PC-9 (cell line): ENCODE measurements at places on chromosomes 4 and X. TPM values are rescaled to one million over a fixed set of nuclear protein-coding genes. Genes with fewer than 3 reads are reported as not detected.

Gene GPRASP1
- 1.1 and 1.3 TPM in 2 replicates for total RNA-seq

DNA sequence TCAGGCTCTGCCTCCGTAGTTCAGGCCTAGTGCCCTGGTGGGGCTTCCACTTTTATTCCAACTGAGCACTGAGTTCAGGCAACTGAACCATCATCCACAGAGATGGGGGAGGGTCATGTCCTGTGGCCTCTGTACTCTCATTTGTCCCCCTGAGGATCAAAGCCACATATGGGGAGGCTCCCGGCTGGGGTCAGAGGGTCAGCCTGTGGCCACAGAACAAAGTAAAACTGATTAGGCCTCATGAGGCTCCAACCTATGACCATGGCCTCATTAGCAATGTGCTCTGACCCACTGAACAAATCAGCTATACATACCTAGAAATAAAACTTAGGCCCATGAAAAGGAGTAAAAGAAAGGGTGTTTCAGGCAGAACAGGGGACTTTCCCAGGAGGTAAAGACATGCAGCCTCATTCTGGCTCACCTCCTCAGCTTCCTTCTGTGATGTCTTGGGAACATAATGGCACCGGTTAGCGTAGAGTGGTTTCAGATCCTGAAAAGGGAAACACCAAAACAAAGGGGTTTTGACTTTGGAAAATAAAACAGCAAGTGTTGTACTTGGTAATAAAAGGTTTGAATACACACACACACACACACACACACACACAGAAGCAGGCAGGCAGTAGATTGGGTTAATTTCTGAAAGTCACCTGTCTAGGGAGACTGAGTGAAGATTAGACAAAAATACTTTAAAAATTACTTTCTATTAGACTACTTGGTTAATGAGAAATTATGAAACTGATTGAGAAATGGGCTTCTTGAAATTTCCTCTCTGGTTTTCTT, 24.3 kb downstream of the TMEM255A start:
- H3K27me3 ChIP-seq: no peaks in the 10 kb centered on the region
- DNase-seq: no peak
- no peak overlapping the region for H3K27ac ChIP-seq
- H3K4me3 ChIP-seq: no peak overlapping the region

DNA sequence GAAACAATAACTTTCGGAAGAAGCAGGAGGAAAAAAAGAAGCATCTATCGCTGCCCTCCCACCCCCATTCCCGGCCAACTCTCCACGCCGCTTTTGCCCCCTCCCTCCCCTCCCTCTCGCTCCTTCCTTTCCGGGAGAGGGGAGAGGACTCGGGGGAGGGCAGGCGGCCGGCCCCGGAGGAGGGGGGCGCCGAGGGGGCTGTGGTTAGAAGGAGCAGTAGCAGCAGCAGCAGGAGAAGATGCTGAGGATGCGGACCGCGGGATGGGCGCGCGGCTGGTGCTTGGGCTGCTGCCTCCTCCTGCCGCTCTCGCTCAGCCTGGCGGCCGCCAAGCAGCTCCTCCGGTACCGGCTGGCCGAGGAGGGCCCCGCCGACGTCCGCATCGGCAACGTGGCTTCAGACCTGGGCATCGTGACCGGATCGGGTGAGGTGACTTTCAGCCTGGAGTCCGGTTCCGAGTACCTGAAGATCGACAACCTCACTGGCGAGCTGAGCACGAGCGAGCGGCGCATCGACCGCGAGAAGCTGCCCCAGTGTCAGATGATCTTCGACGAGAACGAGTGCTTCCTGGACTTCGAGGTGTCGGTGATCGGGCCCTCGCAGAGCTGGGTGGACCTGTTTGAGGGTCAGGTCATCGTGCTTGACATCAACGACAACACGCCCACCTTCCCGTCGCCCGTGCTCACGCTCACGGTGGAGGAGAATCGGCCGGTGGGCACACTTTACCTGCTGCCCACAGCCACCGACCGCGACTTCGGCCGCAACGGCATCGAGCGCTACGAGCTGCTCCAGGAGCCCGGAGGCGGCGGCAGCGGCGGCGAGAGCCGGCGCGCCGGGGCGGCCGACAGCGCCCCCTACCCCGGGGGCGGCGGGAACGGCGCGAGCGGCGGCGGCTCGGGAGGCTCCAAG, 1.3 kb downstream of the PCDH7 start:
- H3K27ac ChIP-seq: peak overlapping the region; percentile 60; the same call in 1 of the 2 replicates
- DNase-seq: peak; percentile 60
- H3K36me3 ChIP-seq: no peaks in the 10 kb centered on the region
- no peaks in the 10 kb centered on the region for H3K27me3 ChIP-seq
- peaks cover 23% of the 10 kb centered on the region for H3K4me1 ChIP-seq
- H3K4me3 ChIP-seq: peak overlapping the region; percentile 64

DNA sequence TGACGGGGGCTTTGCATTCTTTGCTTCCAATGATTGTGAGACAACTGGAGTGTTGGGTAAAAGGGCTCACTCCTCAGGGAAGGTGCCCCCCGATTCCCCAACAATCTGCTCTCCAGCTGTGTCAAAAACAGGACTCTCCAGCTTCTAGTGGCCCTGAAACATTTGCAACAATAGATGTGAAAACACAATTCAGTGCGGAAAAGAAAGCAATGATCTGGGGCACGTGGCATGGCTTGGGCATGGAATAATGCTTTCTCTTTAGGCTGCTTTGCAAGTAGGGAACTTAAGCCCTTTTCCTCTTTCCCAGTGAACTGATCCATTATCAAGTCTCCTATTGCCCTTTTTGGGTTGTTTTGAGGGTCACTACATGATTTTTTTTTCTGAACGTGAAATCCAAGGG, 239.9 kb downstream of the C4orf33 start:
- no peaks in the 10 kb centered on the region for H3K36me3 ChIP-seq
- no peak overlapping the region for H3K27ac ChIP-seq
- H3K4me1 ChIP-seq: no peaks in the 10 kb centered on the region

GRCh38 chrX:75273483-75273882, 402 bp upstream of the UPRT start:
- H3K36me3 ChIP-seq: no peaks in the 10 kb centered on the region
- H3K27me3 ChIP-seq: no peaks in the 10 kb centered on the region
- peaks cover 6% of the 10 kb centered on the region; the same call in 1 of the 2 replicates for H3K4me1 ChIP-seq
- H3K27ac ChIP-seq: no peak overlapping the region
- H3K4me3 ChIP-seq: peak overlapping the region; percentile 85

GRCh38 chr4:8759987-8760386, 111.7 kb downstream of the HMX1 start:
- peaks cover 47% of the 10 kb centered on the region for H3K27me3 ChIP-seq
- no peak overlapping the region for H3K4me3 ChIP-seq
- H3K27ac ChIP-seq: no peak overlapping the region
- H3K4me1 ChIP-seq: no peaks in the 10 kb centered on the region
- no peak for DNase-seq
- H3K36me3 ChIP-seq: no peaks in the 10 kb centered on the region

GRCh38 chr4:144565527-144566195, 80.3 kb upstream of the HHIP start:
- no peaks in the 10 kb centered on the region for H3K4me1 ChIP-seq
- no peaks in the 10 kb centered on the region for H3K27me3 ChIP-seq
- H3K4me3 ChIP-seq: no peak overlapping the region
- H3K36me3 ChIP-seq: no peaks in the 10 kb centered on the region
- H3K27ac ChIP-seq: no peak overlapping the region

DNA sequence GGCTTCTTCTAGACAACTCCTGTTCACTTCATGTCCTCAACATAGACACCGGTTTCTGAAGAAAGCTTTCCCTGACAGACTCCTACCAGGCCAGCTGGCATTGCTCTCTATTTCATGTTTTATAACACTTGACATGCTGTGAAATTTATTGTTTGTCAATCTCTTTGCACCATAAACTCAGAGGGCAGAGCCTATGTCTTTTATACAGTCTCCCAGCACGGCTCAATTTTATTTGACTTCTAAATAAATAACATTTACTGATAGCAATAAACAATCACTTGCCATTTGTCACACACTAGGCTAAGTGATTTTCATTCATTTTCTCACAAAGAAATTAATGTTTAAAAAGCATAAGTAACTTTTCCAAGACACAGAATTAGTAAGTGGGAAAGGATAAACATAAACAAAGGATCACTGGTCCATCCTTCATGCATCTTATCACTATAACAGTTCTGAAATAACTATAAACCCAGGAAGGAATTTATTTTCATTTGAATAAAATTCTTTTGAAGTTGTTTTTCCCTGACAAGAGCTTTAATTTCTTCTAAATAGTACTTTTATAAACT, 577.6 kb downstream of the TECRL start:
- H3K27ac ChIP-seq: no peak overlapping the region
- H3K27me3 ChIP-seq: no peaks in the 10 kb centered on the region
- no peaks in the 10 kb centered on the region for H3K36me3 ChIP-seq
- no peak for DNase-seq
- H3K4me3 ChIP-seq: no peak overlapping the region
- no peaks in the 10 kb centered on the region for H3K4me1 ChIP-seq

GRCh38 chr4:165537028-165537648, 158.3 kb downstream of the CPE start:
- H3K4me1 ChIP-seq: no peaks in the 10 kb centered on the region
- no peak overlapping the region for H3K27ac ChIP-seq
- no peaks in the 10 kb centered on the region for H3K27me3 ChIP-seq
- DNase-seq: no peak

Gene ABRAXAS1
- total RNA-seq: 7.5 and 8.1 TPM in 2 replicates

DNA sequence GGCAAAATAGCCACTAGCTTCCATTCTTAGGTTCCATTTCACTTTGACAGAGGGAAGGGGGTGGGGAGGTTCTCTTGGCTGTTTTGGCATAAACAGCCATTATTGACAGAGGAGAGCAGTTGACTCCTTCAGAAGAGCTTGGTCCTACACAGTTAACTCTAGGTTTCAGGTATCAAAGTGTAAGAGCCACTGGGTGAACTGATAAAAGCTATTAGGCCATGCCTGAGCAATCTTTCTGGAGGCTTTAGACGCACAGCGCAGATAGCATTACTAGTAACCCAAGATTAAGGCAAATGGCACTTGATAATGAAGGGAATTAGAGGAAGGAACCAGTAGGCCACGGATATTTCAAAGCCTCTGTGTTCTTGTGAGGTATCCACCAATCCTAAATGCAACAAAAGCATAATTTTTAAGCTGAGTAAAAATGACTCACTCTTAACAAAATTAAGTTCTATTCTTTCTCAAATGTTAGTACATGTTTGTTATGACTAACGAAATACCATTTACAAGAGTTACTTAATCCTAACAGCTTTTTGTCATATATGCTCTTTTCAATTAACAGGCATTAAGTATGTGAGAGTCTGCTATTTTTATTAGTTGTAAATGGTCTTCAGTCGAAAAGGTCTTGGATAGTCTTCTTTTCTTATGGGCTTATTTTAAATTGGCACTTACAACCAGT, 53.6 kb downstream of the SLC7A11 start:
- H3K36me3 ChIP-seq: peaks cover 47% of the 10 kb centered on the region
- DNase-seq: no peak
- no peaks in the 10 kb centered on the region for H3K27me3 ChIP-seq
- no peak overlapping the region for H3K4me3 ChIP-seq
- H3K27ac ChIP-seq: no peak overlapping the region
- H3K4me1 ChIP-seq: peaks cover under 1% of the 10 kb centered on the region; the same call in 1 of the 2 replicates

Gene TSPAN6
- 49.6 and 52.2 TPM in 2 replicates for total RNA-seq

DNA sequence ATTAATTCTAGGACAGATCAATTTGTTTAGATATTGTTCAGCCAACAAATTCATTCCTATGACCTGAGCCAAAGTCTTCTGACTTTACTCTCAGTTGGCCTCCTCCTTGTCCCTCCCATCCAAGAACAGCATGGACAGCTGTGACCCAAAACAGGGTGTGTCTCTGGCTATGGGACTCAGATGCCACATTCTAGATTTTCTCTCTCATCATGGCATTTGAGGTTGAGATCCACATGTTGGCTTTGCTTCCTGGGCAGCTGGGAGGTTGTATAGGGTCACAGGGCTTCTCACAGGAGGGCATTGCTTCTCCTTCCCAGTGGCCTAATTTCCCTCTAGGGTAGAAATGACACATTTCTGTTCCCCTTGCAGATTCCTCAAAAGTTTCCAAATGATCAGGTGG, 22.6 kb upstream of the EGF start:
- no peaks in the 10 kb centered on the region for H3K36me3 ChIP-seq
- H3K4me3 ChIP-seq: no peak overlapping the region

DNA sequence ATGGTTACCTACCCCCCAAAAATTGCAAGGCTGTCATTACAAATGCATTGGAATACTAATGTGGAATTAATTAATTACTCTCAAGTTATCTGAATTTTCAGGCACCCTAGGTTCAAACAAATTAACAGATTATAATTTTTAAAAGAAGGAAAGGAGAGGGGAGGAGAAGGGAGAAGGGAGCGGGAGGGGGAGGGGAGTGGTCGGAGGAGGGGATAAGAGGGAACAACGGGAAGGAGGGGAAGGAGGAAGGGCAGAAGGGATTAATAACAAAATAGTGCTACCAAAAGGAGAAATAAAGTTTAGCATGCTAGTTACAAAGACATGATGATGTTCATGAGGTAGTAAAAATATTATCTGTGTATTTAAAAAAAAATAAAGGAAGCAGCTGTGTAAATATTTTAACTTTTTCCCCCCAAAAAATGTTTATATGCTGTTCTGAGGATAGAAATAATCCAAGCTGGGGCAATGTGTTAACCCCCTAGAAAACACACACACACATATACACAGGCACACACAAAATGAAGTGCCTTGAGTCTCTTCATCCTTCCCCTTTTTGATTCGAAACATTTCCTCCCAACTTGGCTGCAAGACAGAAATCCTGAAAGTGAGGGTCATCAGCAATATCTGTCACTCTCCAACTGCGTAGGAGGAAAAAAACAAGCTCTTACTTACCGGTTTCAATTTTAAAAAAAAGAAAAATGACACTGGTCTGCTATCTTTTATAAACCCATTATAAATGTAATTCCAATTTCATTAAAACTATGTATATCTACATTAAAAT, 58.8 kb downstream of the PPP3CA start:
- no peak for DNase-seq
- H3K27ac ChIP-seq: no peak overlapping the region
- no peaks in the 10 kb centered on the region for H3K36me3 ChIP-seq
- 0 out of 2 replicates have a peak, but pooled peaks cover 6% of the 10 kb centered on the region for H3K4me1 ChIP-seq
- H3K4me3 ChIP-seq: no peak overlapping the region

DNA sequence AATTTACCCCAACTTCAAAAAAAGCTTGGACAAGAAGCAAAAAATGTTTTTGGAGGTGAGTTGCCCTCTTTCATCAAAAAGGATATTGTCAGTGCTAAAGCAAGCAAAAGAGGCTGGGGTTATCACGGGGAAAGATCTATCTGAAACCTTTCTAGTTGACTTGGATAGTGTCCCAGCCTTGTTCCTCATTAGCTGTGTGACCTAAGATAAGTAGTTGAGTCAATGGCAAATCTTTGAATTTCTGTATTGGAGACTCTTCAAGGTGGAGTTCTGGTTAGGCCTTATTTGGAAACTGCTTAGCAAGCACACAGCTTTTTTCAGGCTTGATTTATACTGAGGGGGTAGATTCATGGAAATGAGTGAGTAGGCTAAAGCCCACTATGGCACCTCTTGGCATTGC, 271.6 kb downstream of the GRIA3 start:
- H3K4me1 ChIP-seq: no peaks in the 10 kb centered on the region
- H3K36me3 ChIP-seq: no peaks in the 10 kb centered on the region
- H3K27me3 ChIP-seq: no peaks in the 10 kb centered on the region

DNA sequence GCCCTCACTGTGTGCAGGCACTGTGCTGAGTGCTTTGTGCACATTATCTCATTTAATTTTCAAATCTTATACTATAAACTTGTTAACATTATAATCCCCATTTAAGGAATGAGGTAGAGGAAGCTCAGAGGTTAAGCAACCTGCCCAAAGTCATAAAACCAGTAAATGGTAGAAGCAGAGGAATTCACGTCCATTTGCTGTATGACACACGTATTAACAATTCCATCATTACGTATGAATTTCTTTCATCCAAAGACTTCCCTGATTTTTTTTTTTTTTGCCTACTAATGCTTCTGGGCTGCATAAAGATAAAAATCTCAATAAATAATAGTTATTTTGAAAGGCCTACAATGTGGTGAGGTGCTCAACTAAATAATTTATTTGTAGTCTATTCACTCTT, 64.5 kb upstream of the H2AZ1 start:
- peaks cover 9% of the 10 kb centered on the region for H3K4me1 ChIP-seq
- DNase-seq: no peak
- H3K4me3 ChIP-seq: no peak overlapping the region
- H3K36me3 ChIP-seq: no peaks in the 10 kb centered on the region
